NCI-H2171 (cell line): ENCODE measurements at places on chromosomes 5 and 9.

- DNase-seq: no peak
Observed at GRCh38 chr5:107466233-107466769, 204.4 kb downstream of the EFNA5 start.

GRCh38 chr5:96381526-96381925 lies 51.5 kb downstream of the PCSK1 start:
- peak; percentile 13 for DNase-seq

- DNase-seq: no peak
Observed at GRCh38 chr5:170565072-170565471, 61.3 kb downstream of the KCNIP1 start.

DNA sequence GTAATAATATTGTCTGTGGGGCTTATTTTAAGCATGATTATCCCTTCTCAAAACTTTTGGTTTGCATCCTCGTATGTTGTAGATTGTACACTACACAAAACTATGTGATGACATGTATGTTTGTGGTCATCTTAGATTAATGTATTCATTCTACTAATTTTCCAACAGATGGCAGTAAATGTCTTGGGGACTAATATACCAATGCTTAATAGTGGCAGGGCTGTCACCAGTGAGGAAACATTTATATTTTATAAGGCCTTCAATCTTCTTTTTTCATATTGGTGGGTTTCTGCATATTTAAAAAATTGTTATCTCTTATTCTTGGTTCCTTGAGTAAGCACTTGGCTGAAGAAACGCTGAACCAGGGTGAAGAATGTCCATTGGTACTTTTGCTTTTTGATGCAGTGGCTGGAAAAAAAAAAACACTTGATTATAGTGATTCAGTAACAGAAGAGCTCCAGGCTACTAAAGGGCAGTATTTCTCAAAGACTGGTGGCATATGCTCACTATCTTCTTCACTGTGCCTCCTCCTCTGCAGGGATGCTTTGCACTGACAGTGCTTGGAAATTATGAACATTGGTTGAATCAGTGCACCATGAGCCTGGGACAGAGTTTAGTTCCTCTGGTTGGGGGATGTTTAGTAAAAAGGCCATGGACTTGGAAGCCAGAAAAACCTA lies 530.3 kb downstream of the RASEF start:
- DNase-seq: no peak

DNA sequence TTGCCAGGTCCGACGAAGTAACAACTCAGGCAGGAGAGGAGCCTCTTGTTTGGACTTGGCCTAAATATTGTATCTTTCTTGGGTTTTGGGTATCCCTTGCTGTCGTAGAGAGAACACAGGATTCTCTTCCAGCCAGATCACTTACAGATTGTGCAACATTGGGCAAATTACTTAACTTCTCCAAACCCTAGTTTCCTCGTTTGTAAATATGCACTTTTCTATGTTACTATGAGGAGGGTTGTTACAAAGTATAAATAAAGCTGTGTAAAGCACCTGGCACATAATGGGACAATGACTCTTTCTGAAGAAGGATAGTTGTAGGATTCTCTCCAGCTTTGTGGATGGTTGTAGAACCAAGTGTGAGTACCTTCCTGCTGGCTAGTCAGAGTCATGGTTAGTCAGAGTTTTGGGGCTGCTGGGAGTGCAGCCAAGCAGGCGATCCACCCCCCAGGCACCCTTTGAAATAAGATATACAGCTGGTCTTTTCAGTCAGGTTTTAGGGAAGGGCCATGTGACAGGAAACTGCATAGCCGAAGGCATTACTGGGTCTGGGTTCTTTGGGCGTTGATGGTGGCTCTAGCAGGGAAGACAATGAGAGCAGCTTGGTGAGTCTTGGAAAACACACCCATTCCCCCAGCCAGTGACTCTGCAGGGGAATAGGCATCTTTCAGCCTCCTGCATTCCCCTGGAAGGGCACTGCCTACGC lies 49.9 kb upstream of the GDNF start:
- no peak for DNase-seq

- no peak for DNase-seq
Observed at GRCh38 chr9:133849110-133849670, 111.0 kb upstream of the SARDH start.

- DNase-seq: no peak
Observed at GRCh38 chr5:109483395-109483971, 73.7 kb upstream of the PJA2 start.

- no peak for DNase-seq
Observed at GRCh38 chr9:35996358-35996970, 38.5 kb upstream of the OR2S2 start.

GRCh38 chr9:69040646-69041045 lies 5.1 kb downstream of the FXN start:
- no peak for DNase-seq

GRCh38 chr9:28542928-28543327 lies 969.6 kb upstream of the C9orf72 start:
- DNase-seq: no peak
